Left lung (tissue), 14 donors: ENCODE measurements at places on chromosomes 16 and 17. TPM values are rescaled to one million over a fixed set of nuclear protein-coding genes. Genes with fewer than 3 reads are reported as not detected.

DNA sequence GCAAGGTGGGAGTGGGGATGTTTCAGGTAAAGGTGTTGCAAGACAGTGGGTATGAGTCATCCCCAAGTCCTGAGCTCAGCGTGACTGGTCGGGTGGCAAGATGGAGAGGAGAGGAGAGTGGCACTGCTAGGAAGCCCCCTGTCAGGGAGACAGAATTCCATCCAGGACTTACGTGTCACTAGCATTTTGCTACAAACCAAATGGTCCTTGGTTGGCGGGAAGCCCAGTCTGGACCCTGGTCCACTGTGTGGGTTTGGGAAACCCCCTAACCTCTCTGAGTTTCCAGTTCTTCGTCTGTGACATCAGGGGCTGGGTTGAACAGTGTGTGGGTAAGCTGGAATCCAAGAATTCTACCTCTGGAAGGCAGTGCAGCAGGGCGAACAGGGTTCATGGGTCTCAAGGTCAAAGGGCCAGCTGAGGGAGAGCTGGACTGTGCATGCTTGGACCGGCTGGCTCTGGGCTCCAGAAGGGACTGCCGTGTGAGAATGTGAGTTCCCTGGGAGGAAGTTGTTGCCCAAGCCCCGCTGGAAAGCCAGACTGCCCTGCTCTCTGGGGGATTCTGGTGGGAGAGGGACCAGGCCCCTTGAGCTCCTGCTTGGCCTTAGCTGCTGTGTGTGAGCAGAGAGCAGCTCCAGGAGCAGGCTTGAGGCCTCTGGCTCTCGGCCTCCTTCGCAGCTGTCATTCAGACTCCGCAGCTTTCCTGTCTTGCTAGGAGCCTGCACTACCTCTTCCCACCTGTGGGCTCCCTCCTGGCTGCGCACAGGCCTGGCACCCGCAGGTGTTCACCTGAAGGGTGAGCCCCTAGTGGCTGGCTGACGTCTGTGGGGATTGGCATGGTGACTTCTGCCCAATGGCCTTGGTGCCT is 84.6 kb downstream of the NT5M start:
- DNase-seq, result no peak

GRCh38 chr16:54123766-54124165 is 162.8 kb downstream of the IRX3 start:
- no peak for DNase-seq

DNA sequence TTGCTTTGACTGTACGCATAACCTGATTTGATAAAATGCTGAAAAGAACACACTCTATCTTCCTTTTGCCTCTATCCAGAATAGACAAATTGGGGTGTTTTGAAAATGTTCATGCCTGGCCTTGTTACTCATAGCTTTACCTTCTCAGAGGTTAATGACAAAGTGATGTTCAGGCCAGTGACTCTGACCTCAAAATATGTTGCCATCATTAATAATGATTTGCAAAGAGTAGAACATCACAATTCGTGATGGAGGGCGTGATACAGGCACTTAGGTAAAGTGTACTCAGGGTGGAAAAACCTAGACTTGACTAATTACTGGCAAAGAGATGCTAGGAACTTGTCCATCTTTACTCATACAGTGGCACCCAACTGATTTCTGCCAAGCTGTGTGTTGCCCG is 656.6 kb upstream of the SOX9 start:
- no peak for DNase-seq

- DNase-seq, result no peak
Observed at GRCh38 chr16:86806838-86807351, 228.5 kb downstream of the FOXL1 start.

DNA sequence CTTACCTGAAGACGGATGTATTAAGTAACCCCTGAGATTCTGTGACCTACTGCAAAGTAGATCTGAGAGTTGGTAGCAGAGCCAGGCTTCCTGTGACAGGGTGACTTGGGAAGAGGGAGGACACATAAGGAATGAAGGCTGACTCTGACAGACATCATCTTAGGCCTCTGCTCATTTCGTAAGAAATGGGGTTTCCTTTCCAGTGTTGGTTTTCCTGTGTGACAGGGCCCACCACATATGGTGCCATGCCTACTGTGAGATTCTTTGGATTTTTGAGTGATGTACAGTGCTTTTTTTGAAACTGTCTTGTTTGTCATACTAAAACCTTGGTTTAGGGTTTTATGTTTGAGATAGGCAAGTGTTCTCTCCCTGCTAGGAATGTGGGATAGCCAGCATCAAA is 12.7 kb downstream of the LIG3 start:
- DNase-seq, result no peak

KRT36 gene
- not detected for polyA plus RNA-seq

GRCh38 chr17:32528825-32529224 is 42.0 kb downstream of the CDK5R1 start:
- no peak for DNase-seq

GLTPD2 gene
- polyA plus RNA-seq, result 1.2 TPM

PTRH2 gene
- polyA plus RNA-seq, result 23.9 TPM

DNA sequence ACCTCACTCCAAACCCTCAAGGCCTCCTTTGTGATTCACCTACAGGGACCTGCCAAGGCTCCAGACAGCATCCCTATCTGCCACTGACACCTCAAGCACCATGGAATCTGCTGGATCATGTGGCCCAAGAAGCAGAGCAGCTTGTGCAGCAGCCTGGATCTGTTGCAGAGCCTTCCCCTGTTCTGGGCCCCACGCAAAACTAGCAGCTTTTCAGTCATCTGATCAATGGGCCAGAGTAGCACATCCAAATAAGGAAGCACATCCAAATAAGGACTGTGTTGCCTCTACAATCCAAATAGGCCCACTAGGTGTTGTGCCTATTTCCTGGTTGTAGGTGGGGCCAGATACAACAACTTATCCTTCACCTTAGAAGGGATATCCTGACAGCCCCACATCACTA is 97.1 kb upstream of the GNAO1 start:
- DNase-seq, result no peak

MMP2 gene
- 542 TPM for polyA plus RNA-seq

RAD51C gene
- 35.3 TPM for polyA plus RNA-seq

- no peak for DNase-seq
Observed at GRCh38 chr17:56679777-56680422, 86.4 kb downstream of the NOG start.

DNA sequence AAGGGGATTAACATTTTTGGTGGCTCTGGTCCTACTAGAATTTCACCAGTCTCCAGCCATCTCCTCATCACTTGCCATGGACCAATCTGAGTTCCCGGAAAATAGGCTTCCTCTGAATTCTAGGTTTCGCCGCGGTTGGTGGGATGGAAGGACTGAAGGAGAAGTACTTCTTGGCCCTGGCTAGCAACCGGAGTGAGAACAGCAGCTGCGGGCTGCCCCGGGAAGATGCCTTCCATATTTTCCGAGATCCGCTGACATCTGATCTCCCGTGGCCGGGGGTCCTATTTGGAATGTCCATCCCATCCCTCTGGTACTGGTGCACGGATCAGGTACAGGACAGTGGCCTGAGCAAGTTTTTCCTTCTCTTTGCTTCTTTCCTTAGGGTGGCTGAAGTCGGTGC is 45.0 kb downstream of the SLC5A11 start:
- DNase-seq, result no peak

DNA sequence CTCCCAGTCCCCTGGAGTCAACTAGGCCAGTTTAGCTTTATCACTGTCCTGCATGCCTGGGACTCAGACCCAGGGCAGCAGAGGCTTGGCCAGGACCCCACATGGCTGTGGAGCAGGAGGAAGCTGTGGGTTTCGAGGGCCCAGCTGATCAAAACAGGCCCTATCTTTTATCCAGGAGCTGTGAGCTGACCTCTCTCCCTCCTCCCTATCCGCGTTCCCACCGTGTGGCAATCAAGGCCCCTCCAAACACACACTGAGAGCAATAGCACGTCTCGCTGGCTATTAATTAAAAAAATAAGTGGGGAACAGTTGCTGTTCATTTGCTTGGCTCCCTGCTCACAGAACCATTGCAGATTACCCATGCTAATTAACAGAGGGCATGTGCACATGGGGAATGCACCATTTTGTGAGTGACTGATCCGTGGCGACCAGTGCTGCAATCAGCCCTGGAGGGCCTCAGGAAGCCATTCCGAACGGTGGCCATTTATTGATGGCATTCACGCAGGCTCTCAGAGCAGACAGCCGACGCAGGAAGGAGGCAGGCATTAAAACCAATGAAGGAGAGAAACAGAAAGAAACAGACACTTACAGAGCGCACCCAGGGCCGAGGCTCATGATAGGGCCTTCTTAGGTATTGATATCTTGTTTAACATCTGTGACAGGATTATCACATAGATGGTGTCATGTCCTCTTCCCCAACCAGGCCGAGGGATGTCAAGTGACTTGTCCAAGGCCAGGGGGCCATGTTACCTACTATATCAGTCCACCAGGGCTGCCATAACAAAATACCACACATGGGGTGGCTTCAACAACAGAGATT is 157.1 kb downstream of the KATNIP start:
- DNase-seq, result peak; percentile 12

GRCh38 chr16:12096157-12096777 is 119.7 kb downstream of the SNX29 start:
- DNase-seq, result no peak

RAC3 gene
- 18.1 TPM for polyA plus RNA-seq

CHST4 gene
- polyA plus RNA-seq, result 0.07 TPM

GRCh38 chr16:30377812-30378235 is 3.2 kb downstream of the MYL11 start:
- peak; percentile 90 for DNase-seq

DNA sequence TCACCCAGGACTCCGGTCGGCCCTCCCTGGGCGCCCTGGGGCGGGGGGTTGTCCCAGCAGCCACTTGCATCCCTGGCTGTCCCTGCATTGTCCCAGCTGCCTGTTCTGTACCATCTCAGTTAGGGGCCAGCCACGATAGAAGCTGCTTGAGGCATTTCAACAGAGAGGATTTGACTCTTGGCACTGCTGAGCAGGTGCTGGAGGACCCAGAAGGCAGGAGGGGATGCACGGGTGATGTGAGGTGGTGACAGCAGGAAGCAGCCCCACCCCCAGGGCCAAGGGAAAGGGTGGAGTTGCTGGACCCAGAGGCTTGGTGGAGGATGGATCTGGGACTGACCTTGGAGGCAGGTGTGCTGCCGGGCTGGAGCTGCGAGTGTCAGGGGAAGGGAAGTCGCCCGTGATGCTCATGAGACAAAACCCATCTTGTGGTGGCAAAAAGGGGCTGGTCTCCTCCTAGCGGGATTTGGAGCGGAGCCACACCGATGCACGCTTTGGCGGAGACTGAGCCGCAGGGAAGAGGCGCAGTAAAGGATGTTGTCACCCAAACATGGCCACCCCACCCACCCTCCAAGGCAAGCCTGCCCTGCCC is 188.0 kb upstream of the GSE1 start:
- peak; percentile 27 for DNase-seq

- DNase-seq, result no peak
Observed at GRCh38 chr16:71254832-71255525, 24.5 kb upstream of the HYDIN start.

DNA sequence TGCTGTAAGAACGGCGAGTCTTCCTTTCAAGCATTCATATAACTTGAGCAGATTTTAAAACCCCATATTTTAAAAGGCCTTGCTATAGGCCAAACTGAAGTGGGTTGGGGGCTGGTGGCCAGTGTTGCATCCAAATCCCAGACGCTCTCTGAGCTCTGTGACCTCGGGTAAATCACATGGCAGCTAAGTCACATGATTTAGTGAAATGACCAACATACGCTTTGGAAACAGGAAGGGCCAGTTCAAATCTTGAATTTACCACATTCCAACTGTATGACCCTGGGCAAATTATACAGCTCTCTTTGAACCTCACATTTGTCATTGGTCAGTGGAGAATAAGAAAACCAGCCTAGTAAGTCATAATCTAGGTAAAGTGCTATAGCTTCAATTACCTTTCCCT is 519.3 kb downstream of the HAPSTR1 start:
- no peak for DNase-seq

DNA sequence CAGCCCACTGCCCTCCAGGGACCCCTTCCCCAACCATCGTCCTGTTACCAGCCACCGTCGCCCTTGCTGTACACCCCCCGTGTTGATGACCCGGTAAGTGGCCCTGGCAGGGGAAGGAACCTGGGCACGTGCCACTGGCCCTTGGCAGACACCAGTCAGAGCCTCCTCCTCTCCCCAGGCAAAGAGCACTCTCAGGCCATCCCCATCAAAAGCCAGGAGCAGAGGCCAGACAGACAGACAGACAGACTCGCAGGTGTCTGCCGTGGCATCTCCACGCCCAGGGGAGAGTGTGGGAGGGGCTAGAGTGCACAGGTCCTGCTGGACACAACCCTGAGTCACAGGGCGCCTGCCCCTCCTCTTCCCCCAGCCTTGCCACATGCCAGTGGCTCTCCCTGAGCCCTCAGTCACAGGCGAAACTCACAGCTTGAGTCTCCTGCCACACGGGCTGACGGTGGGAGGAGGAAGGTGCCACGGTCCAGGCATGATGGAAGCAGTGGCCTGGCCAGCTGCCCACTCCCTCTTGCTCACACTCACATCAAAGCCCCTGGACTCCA is 7.8 kb downstream of the CLCN7 start:
- DNase-seq, result peak; percentile 67

GRCh38 chr17:19357351-19357750 is 5.2 kb downstream of the B9D1 start:
- no peak for DNase-seq

KRTAP4-2 gene
- polyA plus RNA-seq, result not detected

DNA sequence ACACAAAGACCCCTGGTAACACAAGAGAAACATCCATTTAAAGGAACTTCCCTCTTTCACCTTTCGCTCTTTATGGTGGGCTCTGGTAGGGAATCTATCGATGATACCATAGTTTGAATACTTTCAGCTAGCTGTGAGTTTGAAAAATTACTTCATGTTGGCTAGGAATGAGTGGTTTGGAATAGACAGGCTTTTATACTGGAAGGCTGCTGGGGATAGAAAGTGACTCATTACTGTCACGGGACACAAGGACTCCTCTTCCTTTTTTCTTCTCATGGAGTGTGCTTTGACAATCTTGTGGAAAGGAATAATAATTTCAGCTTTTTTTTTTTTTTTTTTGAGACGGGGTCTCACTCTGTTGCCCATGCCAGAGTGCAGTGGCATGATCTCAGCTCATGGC is 76.9 kb downstream of the CYB561 start:
- DNase-seq, result no peak

- no peak for DNase-seq
Observed at GRCh38 chr16:78664811-78665772, 565.6 kb downstream of the WWOX start.
